Immature natural killer cell (primary cell): ENCODE measurements at places on chromosomes 2 and 18. TPM values are rescaled to one million over a fixed set of nuclear protein-coding genes. Genes with fewer than 3 reads are reported as not detected.
A peak's percentile ranks its signal among the peaks of the same experiment; 100 is the strongest.

DNA sequence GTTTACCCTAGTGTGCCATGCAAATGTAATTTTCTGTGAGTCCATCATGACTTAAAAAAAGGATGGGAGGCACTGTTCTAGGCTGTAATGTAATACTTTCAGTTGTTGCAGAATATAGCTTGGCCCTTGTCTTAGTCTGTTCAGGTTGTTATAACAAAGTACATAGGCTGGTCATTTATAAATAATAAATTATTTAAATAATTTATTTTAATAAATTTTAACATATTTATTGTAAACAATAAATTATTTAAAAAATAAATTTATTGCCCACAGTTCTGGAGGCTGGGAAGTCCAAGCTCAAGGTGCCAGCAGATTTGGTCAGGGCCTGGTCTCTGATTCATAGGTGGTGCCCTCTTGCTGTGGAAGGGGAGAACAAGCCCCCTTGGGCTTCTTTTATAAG, 35.2 kb downstream of the RAPGEF4 start:
- DNase-seq = no peak

- DNase-seq = peak; percentile 44
These were observed 115.7 kb upstream of the OSR1 start for GRCh38 chr2:19474128-19474527.

The PTPRN gene
- polyA plus RNA-seq = not detected

The ALPG gene
- not detected for polyA plus RNA-seq

The NPHP1 gene
- not detected for polyA plus RNA-seq

- no peak for DNase-seq
These were observed 111.0 kb downstream of the BCL2L11 start for GRCh38 chr2:111231532-111232252.

The ACTR2 gene
- 292 TPM for polyA plus RNA-seq

The SRBD1 gene
- 13.4 TPM for polyA plus RNA-seq

The ATAD2B gene
- polyA plus RNA-seq = 6.0 TPM

DNA sequence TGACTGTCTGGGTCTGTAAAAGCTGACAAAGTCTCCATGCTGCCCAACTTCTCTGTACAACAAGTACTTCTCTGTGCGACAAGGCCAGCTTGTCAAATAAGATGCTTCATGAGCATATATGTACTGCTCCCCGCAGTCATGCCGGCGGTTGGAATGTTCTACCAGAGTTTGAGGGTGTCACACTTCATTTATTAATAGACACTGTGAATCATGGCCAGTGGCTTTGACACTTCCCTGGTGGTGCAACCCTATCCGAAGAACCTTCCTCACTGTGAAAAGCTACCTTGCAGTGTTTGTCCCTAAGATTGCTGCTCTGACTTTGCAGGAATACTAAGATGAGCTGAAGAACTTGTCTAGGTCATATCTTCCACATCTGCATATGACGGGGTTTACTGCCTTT, 120.9 kb upstream of the NRP2 start:
- no peak for DNase-seq

GRCh38 chr2:38515155-38516074, 87.3 kb downstream of the HNRNPLL start:
- no peak for DNase-seq

The ARPC2 gene
- polyA plus RNA-seq = 1,454 TPM

DNA sequence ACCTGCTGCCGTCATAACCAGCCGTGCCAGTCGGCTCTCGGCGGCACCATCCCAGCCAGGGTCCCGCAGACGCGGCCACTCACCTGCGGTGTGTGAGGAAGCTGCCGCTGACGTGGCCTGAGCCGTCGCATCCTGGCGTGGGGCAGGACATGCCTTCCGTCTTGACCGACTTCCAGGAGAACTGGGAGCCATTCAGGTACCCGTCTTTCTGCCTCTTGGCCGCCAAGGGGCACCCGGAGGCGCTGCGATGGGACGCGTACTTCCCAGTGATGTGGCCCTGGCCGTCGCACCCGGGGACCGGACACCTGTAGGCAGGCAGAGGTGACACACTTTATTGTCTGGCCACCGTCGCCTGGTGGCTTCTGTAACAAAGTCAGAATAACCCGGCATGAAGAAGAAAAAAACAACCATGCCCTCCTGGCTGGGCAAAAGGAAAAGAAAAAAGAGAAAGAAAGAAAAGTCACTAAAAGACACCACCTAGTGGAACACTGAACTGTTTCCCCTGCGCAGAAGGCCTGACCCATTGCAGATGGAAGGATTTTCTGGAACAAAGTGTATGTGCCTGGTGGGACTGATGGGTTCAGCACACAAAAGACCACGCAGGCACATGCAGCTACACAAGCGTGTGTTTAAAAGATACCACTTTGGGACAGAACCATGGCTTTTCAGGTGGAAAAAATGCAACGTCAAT, 94.9 kb upstream of the PXDN start:
- DNase-seq = no peak

The CRYBA2 gene
- polyA plus RNA-seq = not detected

The NAB1 gene
- 3.3 TPM for polyA plus RNA-seq

The PLCL1 gene
- polyA plus RNA-seq = 0.53 TPM

DNA sequence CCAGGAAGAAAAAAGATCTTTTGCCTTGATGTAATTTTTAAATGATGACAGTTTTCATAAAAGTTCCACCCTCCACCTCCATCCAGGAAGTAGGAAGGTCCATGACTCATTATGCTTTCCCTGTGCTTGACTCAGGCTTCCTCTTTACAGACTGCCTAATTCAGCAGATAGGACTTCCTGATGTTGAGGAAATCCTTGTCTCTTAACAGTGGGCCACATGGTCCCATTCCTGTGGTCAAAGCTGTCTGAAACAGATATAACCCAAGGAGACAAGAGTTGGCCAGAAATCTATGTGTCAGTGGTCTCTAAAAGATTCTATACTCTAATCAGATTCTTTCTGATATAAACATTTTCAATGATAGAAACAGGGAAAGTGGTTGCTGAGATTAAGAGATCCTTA, 119.1 kb downstream of the BAZ2B start:
- no peak for DNase-seq

DNA sequence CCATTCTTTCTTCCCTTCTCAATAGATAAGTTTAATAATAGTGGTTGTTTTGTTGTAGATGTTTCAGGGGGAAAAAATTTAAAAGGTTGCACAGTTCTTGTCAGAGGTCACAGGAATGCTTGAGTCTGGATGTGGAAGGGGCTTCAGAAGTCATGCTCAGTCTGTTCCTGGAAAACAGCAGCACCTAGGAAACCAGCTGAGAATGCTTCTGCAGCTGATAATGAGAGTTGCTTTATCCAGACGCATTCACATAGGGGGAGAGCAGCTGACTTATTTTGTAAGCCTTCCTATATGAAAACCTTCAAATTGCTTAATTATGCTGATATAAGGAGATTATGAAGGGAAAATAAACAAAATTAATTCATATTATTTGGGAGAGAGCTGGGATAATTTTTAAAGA, 235.5 kb downstream of the GULP1 start:
- DNase-seq = no peak

DNA sequence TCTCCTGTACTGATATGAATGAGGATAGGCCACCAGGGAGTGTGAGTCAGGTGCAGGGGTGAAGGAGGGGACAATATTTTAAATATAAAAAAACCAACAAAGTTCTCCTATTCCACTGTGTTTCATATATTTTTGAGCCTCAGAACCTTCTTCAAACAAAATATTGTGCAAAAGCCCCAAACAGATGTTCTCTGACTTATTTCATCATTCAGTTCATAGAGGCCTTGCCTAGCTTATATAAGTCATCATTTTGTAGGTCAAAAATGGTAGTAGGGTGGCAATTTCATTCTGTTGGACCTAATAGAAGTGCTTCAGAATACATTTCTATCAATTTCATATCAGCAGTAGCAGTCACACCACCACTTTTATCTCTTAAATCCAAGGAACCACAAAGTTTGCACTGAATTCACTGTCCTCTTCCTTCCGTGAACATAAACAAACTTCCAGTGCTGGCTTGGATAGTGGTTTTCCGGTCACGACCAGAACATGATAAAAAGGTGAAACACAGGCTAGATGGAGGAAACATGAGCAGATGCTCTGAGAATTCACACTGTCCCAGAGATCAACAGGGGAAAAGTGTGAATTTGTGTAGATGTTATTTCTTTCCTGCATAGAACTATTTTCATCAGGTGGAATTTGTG, 99.1 kb downstream of the EN1 start:
- DNase-seq = no peak

GRCh38 chr2:32937602-32938448, 8.9 kb upstream of the LTBP1 start:
- DNase-seq = no peak

The LIPT1 gene
- 20.7 TPM for polyA plus RNA-seq

DNA sequence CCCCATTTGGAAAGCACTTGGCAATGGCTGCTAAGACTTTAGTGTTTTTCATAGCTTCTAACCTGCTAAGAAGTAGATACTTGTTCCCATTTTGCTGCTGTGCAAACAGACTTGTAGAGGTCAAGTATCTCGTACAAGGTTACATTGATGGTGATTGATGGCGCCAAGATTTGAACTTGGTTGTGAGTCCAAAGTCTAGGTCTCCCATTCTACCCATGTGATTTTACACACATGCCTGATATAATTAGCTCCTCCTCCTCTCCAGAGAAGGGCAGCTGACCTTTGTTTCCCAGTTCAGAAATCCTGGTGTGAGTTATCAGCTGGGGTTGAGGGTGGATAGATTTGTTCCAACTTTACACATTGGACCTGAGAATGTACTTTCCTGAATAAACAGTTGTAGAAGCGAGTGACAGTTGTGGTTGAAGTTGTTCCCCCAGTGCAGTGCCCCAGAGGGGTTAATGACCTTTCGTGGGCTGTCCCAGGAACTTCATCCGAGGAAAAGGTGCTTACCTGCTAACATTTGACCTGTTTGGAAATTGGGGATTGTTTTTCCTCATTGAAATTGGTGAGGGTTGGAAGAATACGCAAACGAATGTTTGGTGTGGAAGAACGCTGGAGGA, 10.4 kb downstream of the TCF7L1 start:
- no peak for DNase-seq

The MRPS5 gene
- polyA plus RNA-seq = 26.9 TPM

GRCh38 chr18:54916507-54916906, 42.8 kb downstream of the CCDC68 start:
- DNase-seq = no peak

The RNF125 gene
- 73.0 TPM for polyA plus RNA-seq

The NDC80 gene
- 1.6 TPM for polyA plus RNA-seq

DNA sequence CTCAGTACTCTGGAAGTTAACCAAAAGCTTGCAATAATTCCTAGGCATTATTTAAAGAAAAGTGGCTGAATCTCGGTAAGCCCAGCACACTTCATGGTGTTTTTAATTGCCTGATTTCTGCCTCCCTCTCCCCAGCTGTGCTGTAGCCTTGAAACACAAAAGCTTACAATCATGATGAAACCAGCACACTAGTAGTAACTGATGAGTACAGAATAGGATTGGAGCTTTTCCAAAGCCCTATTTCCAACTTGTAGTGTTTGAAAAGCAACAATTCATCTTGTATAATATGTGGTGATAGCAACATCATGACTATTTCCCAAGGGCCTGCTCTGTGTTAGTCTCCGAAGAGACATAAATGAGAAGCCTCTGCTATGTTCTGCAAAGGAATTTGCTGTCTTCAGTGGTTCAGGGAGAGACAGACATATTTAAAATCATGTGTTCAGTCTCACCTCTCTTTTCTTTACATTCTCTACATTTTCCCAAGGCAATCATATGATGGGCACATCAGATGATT, 1015.0 kb downstream of the BCL11A start:
- DNase-seq = no peak

- DNase-seq = no peak
These were observed 14.0 kb downstream of the PARD6G start for GRCh38 chr18:80233201-80233835.

The PSMA8 gene
- polyA plus RNA-seq = 3.2 TPM

GRCh38 chr2:168626647-168627046, 170.6 kb downstream of the CERS6 start:
- no peak for DNase-seq

- DNase-seq = no peak
These were observed 3.7 kb upstream of the GKN1 start for GRCh38 chr2:68970566-68971265.

The UGT1A8 gene
- polyA plus RNA-seq = not detected

DNA sequence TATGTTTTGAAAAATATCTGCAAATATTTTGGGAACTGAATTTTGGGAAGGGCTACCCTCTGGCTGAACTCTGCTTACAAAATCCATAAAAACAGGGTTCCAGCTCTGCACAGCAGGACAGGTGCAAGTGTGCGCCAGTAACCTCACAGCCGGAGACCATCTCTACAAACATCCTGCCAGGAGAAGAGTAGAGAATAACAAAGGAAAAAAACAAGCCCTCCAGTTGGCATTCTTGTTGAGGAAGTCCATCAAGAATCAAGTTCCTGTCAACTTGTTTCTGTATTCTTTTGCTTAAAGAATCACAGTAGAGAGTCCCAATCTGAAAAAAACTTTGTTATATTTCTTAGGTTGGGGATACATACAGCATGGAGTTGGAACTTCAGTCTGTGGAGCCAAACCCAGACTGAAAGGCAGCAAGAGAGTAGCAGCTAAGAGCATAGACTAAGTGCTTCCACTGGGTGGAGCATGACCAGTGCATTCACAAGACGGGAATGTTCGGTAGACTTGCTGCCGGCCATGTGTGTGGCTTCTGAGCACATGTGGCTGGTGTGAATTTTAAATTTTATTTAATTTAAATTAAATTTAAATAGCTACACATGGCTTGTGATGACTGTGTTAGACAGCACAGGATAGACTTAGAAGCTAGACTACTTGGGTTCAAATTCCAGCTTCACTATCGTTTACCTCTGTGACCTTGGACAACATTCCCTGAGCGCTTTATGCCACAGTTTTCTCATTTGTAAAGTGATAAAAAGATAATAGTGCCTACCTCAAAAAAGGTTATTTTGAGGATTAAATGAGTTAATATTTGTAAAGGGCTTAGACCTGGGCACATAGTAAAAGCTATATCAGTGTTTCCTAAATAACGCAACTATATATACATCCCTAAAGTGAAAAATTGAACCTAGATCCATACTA, 41.9 kb downstream of the SPTBN1 start:
- DNase-seq = no peak

DNA sequence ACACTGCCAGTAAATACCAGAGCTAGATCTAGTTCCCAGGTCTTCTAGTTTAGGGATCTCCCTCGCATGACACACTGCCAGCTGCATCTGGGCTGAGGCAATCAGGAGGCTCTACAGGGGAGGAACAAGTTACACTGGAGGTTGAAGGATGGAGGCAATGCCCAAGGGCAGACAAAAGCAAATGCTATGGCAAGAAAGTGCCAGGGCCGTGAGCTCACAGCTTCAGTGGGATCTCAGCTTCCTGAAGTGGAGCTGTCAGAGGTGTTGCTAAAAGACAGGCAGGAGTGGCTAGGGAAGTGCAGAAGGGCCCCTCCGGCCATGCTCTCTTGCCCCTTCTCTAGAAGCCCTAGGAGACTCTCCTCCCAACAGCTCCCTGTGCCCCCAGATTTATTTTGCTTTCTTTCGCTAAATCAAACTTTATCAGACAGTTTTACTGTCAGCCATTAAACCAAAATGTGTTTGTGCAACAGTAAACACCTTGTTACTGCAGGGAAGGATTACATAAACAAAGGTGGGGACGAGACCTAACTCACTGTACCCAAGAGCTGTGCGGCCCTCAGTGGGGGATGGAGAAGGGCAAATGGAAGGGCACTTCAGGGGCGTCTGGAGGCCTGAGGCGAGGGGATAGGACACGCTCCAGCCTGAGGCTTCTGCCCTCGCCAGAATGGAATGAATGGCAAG, 39.4 kb upstream of the PKDCC start:
- no peak for DNase-seq

- DNase-seq = no peak
These were observed 89.8 kb downstream of the PRPF40A start for GRCh38 chr2:152627351-152627957.

The G6PC2 gene
- not detected for polyA plus RNA-seq

- DNase-seq = no peak
These were observed 280.8 kb downstream of the CCDC85A start for GRCh38 chr2:56464613-56465012.

GRCh38 chr2:70241340-70241739, 7.1 kb downstream of the TIA1 start:
- no peak for DNase-seq

The FEZ2 gene
- polyA plus RNA-seq = 2.5 TPM
